ENCODE measurements at places on chromosomes 13 and 19.

GRCh38 chr13:82878536-82878935 is 1003.7 kb downstream of the SLITRK1 start:
- peak; percentile 75 for DNase-seq

GRCh38 chr19:46221981-46222610 is 7.4 kb upstream of the IGFL1 start:
- no peak for DNase-seq

- no peak for DNase-seq
Observed at GRCh38 chr13:31818236-31818635, 78.9 kb downstream of the RXFP2 start.

GRCh38 chr13:32330441-32330840 is 15.1 kb downstream of the BRCA2 start:
- no peak for DNase-seq

GRCh38 chr13:63351533-63351932 is 1935.9 kb upstream of the PCDH20 start:
- DNase-seq = no peak

- DNase-seq = no peak
Observed at GRCh38 chr13:67821606-67822005, 591.5 kb upstream of the PCDH9 start.

DNA sequence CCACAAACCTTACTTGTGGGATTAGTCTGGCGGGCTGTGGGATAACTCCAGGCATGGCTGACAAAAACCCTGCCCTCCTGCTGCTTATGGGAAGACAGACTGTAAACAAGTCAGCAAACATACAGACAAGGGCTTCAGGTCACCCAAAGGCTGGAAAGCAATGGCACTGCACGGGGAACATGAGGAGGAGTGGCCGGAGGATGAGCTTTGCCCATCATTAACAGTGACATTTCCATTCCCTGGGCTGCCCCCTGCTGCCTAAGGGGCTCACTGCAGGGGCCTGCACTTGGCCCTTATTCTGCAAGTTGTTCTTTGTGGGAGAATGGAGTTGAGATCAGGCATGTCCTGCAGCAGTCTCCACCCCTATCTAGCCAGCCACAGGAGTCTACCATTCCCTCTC is 91.3 kb downstream of the UQCRFS1 start:
- DNase-seq = no peak

DNA sequence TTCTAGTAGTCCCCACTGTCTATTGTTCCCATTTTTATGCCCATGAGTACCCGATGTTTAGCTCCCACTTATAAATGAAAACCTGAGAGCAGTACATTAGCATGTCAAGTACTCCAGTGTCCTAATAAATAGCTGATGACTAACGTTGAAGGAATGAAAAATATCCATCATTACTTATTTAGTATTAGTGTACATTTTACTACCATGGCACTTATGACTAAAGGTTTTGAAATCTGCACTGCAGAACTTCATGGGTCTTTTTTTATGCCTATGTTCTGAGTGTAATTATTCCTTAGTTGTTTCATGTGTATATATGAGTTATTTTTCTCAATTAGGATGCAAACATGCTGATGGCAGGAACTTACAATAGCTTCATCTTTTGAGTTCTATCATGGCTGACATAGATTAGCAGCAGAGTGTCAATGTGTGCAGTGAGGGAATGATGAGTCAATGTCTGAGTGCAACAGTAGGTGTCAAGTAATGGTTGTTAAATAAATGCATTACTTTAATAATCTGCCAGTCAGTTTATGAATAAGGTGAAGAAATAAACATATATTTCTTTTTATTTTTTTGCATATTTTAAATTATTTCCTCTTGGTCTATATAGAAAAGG is 188.4 kb downstream of the ITGBL1 start:
- no peak for DNase-seq

- no peak for DNase-seq
Observed at GRCh38 chr13:105655046-105655445, 880.4 kb downstream of the EFNB2 start.

DNA sequence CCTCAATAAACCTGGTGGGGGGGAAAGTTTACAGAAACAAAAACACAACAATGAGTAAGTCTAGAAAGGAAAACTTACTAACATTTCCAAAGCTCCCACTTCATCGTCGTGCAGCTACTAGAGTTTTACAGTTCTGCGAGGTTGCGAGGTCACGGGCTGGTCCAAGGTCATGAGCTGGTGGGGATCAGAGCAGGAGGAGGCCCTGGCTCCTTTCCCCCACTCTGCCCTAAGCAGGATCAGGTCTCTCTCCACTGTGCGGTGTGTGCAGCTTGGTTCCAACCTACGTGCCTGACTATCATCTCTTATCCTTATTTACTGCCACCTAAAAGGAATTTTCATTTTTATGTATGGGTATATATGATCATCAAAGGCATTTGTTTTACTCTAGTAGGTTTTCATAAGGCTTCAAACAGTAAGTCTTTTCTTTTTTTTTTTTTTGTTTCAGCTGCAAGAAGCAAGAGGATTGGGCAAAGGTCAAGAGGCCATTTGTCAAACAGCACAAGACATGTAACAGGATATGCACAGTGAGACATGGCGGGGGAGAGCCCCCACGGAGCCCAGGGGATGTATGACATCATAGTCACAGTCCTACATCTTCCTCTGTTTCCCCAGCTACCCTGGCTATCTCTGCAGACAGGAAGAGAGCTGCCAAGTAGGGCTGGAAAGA is 76.6 kb upstream of the POMP start:
- DNase-seq = no peak

GRCh38 chr19:41401483-41401882 is 3.9 kb downstream of the BCKDHA start:
- no peak for DNase-seq

- peak; percentile 3 for DNase-seq
Observed at GRCh38 chr19:49718511-49718910, 27.6 kb downstream of the CPT1C start.

DNA sequence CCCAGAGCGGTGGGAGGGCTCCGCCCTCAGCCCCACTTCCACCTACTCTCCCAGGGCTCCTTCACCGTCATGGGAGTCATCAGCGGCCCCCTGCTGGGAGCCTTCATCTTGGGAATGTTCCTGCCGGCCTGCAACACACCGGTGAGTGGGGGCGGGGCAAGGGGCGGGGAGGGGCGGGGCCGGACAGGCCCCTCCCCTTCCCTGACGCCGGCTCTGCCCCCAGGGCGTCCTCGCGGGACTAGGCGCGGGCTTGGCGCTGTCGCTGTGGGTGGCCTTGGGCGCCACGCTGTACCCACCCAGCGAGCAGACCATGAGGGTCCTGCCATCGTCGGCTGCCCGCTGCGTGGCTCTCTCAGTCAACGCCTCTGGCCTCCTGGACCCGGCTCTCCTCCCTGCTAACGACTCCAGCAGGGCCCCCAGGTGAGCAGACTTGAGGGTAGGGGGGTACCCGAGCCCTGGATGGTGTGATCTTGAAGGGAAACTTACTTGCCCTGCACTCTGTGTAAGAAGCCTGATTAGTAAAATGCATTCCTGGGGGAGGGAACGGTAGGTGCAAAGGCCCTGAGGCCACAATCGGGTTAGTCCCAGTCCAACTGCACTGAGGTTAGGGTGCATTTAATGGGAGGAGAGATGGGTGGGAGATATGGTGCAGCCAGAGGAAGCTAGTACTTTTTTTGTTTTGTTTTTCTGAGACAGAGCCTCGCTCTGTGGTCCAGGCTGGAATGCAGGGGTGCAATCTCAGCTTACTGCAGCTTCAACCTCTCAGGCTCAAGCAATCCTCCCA is 12.1 kb downstream of the SLC5A5 start:
- DNase-seq = no peak

GRCh38 chr19:19489804-19490204 is 25.5 kb downstream of the TSSK6 start:
- DNase-seq = no peak

- no peak for DNase-seq
Observed at GRCh38 chr19:44866664-44867063, 20.6 kb downstream of the NECTIN2 start.

- no peak for DNase-seq
Observed at GRCh38 chr13:104460554-104460953, 1394.3 kb upstream of the SLC10A2 start.

- DNase-seq = peak; percentile 57
Observed at GRCh38 chr13:99677116-99677951, 176.1 kb downstream of the TM9SF2 start.

GRCh38 chr19:53600217-53600616 is 31.6 kb upstream of the DPRX start:
- DNase-seq = no peak

DNA sequence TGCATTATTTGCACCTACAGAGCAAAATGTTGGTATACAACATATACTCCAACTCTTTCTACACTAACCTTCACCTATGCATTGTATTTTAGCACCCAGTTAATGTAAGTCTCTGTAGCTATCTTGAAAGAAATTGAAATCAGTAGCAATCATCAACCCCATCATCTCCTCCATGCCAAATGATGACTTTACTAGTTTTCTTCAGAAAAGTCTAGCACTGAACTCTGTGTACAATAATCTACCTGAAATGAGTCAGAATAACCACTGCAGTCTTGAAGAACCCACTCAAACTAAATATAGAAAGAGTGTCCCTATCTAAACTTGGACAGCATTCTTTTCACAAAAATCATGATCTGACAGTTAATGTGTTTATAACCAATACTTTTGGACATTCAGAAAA is 9.8 kb downstream of the IRS2 start:
- DNase-seq = no peak

DNA sequence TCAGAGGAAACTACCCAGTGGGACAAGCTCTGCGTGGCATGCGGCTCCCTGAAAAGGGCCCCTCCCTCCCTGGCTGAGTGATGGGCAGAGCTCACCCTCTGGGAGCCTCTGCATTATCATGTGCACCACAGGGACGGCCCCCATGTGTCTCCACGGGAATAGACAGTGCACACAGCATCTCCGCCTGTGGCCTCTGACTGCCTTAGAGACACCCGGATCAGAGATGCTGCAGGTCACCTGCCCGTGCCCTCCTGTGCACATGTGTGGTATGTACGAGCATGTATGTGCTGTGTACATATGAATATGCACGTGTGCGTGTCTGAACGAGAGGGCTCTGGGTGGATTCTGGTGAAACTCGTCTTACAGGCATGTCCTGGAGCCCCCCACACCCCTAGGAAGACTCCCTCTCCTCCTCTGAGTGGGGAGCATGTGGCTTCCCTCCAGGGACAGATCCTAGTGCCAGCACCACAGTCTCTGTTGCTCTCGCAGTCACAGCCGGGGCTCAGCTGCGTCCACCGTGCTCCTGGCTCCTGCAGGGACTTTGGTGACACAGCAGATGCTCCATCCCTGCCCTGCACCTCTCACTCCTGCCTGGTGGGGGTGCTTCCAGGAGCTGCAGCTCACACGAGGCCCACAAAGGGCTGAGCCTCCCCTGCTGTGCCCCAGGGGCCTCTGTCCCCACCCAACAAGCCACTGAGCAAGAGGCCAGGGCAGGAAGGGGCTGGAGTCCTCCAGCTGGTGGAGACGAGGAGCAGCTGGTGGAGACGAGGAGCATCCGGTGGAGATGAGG is 19.6 kb downstream of the C13orf46 start:
- peak; percentile 74 for DNase-seq
